ENCODE measurements at places on chromosomes 4 and X.
A peak's percentile ranks its signal among the peaks of the same experiment; 100 is the strongest.

- no peak for DNase-seq
Measured at GRCh38 chr4:148077581-148077980, 345.7 kb downstream of the ARHGAP10 start.

- DNase-seq = no peak
Measured at GRCh38 chr4:13558881-13559280, 14.6 kb upstream of the NKX3-2 start.

DNA sequence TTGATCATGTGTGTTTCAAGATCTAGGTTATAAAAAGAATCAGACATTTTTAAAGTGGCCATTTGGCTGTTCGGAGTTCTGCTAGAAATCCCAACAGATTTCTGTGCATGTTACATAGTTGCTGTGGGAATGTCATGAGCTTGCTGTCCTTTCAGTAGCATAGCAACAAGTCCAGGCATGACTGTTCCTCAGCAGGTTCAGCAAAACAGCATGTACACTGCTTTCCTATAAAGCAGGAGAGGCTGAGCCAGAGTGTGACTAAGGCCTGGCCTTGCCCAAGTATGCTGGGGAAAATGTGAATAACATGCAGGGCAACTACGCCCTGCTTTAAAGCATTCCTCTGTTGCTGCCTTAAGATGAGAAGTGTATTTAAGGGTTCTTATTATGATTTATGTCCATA is 217.1 kb upstream of the SMIM31 start:
- no peak for DNase-seq

DNA sequence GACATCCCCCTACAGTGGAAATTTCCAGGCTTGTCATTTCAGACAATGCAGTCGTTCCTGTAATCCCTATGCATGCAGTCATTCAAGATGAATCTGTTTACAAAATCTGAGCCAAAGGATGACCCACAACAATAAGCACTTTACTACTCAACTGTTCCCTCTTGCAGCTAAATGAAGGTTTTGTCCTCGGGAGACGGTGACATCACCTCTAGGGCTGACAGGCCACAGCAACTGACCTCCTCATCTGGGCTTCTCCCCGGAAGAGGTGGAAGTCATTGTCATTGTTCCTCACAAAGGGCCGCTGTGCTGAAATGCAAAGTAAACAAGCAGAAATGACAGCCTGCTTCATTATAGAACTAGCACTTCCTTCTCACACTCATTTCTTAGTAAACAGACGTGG is 29.2 kb downstream of the CLRN2 start:
- peak; percentile 16 for DNase-seq

DNA sequence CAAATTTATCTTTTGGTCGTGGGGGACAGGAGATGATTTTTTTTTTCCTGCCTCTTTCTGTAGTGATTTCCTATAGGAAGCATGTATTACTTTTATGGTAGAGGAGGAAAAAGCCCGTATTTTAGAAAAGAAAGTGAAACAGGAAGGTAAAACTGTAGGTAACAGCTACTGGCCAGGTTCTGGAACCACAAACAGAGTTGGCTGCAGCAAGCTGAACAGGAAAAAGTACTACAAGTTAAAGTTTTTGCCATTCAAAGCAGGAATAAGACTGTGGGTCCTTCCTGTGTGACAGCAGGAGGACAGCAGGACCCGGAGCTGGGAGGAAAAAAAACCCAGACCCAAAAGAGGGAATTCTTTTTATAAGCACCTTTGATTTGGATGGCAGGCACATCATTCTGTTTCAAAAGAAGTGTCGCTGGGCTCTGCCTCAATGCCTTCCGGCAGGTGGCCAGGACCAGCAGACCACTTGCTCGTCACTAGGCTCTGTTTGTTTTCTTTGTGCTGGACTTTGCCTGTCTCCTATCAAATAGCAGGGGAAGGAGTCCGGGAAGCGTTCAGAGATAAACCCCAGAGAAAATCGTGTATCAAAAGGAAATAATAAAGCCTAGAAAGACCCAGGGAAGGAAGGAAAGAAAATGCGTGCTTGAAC is 277.9 kb downstream of the ADGRA3 start:
- no peak for DNase-seq

Measured in NCI-H510A (cell line).